Mucosa of descending colon (tissue), 3 donors: ENCODE measurements at places on chromosomes 3 and 15.

- no peak for DNase-seq
These were observed 8.1 kb upstream of the PRSS50 start for GRCh38 chr3:46725621-46726314.

GRCh38 chr15:101492766-101493692 is 3.5 kb upstream of the PCSK6 start:
- no peak for DNase-seq

- no peak for DNase-seq
These were observed 38.0 kb upstream of the XCR1 start for GRCh38 chr3:46065294-46065705.

GRCh38 chr3:72810063-72810462 is 38.2 kb downstream of the SHQ1 start:
- no peak for DNase-seq

- DNase-seq, result no peak
These were observed 137.9 kb downstream of the SSR3 start for GRCh38 chr3:156416846-156417558.

GRCh38 chr3:188292827-188293226 is 138.9 kb downstream of the LPP start:
- no peak for DNase-seq

DNA sequence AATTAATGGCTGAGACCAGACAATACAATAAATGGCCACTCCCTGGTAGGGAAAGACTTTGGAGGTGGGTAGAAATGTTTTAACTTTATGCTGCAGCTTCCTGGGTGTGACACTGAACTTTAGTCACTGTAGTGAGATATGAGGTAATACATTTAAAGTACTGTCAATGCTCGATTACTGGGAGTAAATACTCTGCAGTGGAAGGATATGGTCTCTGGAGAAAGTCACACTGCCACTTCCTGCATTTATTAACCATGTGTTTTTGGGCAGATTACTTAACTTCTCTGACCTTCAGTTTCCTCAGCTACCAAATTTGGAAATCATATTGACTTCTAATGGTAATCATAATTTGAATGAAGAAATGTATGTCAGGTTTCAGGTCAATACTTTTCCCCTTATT is 317.1 kb upstream of the TGFBR2 start:
- no peak for DNase-seq

DNA sequence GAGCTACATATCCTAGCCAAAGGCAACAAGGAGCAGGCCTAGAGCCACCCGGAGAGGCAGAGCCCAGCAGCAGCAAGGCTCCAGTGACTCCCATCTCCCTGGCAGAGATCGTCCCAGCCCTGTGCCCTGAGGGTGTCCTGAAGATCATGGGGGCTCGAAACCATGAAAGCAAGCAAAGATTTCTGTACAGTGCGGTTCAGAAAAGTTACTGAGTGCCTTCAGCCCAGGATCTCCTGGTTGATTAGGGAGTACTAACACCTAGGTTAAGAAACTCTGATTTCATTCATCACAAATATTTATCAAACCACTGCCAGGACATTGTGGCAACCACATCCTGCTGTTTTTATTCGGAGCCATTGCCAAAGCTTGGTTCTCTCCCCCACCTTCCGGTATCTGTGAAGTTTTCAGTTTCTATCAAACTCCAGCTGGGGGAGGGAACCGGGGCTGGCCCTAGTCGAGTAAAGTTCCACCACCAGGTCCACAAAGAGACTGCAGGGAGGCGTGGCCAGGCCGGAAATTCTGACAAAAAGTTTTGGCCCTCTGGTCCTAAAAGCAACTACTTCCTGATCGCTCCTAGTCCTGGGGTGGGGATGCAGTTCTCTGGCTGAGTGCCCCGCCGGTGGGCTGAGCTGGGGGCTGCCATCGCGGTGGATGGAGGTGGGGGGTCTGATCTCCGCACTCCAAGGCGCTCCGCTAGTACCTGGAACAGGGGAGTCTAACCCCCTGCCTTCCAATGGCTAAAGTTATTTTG is 1.2 kb downstream of the RAB43 start:
- DNase-seq, result peak; percentile 90

DNA sequence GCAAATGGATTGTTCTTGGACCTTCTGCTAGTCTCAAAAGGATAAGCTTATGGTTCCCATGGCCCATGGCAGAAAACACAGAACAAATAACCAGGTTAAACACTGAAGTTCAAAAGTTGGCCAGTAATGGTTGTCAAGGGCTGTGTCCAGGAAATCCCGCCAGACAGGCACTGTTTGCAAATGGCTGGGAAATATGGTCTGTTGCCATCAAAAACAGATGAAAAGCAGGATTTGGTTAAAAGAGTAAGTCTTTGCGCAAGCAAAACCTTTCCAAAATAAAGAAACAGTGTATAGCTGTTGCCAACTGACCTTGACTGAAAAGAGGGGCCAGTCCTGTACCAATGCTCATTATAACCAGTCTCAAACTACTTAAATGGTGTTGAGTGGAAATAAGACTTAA is 58.6 kb downstream of the WWTR1 start:
- no peak for DNase-seq

DNA sequence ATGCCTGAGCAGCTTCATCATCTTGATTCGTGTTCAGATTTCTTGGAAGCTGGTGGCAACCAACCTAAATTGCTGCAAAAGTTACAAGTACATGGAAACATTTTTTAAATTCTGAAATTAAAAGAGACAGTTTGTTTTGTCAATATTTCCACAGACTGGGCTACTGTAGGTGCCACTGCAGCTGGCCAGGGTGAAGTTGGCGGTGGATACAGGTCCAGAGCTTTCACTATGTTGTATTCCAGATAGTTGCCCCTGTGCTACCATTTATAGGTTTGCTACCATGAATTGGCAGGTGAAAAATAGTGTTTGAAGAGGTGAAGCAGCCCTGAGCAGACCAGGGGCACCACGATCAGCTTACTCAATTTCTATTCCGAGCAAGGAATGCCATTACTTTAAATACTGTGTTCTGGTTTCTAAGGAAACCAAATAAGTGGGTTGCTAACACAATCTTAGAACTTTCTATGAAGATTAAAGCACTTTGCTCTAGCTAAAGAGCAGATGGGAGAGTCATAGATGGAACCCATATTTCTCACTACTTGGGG is 21.2 kb upstream of the SHC4 start:
- no peak for DNase-seq

DNA sequence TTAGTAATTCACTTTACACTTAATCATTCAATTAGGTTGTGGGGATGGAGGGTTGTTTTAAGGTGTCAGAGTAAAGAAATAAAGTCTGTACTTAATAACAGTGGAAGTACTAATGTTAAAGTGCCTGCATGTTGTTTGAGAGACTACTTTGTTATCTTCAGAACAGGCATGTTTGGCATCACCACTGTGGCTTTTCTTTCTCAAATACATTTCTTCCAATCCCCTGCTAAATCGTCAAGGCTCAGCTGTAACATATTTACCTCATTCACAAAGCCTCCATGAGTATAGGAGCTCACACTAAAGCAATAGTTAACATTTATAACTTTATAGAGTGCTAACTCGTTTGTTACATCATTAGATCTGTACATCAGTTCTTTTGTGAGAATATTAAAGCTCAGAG is 2.6 kb downstream of the TIMMDC1 start:
- DNase-seq, result no peak

DNA sequence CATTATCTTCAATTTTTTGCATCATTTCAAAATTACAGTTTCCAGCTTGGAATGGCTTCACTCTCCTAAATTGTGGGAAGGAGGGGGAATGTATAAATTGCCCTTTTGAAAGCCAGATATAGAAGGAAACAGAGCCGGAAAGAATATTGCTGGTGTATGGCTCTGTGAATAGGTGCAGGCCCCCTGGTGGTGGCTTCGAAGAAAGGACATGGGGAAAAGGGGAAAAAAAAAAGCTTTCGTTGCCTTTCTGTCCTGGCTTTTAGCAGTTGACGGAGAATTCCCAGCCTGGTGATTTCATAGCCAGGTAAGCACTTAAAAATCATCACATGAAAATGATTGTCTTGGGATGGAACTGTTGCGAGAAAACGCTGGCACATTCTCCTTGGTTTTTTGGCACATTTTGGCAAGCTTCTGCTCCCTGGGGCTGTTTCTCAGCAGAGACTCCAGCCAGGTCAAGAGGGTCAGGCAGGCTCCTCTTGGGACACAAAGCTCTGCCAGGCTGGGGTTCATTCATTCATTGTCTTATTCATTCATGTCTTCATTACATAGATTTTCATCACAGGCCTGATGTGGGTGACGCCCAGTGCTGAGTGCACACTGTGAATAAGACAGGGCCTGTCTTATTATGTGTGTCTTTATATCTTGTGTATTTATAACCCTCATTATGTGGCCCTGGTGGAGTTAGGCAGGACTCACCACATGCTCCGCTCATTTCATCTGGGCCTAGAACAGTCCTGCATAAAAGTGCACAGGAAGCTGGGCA is 300.0 kb upstream of the TPM1 start:
- DNase-seq, result peak; percentile 53

- DNase-seq, result no peak
These were observed 491.8 kb downstream of the ZPLD1 start for GRCh38 chr3:102926618-102927017.

DNA sequence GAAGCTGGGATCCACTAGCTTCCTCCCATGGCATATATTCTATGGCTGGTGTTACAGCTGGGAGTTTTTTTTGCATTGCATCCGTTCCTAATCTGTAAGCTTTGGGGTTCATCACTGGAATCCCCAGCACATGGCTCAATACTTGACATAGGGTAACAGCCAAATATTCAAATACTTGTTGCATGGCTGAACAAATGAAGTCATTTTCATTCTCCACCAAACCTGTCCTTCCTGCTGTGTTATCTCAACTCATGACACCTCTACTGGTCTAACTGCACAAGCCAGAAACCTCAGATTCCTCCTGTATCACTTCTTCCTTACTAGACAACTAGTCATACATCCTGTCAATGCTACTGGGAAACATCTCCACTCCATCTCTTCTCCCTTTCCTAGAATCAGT is 43.4 kb downstream of the ST3GAL6 start:
- no peak for DNase-seq

- DNase-seq, result no peak
These were observed 278.0 kb upstream of the NECTIN3 start for GRCh38 chr3:110793611-110794010.

GRCh38 chr3:49566312-49566711 is 12.0 kb downstream of the BSN start:
- no peak for DNase-seq

DNA sequence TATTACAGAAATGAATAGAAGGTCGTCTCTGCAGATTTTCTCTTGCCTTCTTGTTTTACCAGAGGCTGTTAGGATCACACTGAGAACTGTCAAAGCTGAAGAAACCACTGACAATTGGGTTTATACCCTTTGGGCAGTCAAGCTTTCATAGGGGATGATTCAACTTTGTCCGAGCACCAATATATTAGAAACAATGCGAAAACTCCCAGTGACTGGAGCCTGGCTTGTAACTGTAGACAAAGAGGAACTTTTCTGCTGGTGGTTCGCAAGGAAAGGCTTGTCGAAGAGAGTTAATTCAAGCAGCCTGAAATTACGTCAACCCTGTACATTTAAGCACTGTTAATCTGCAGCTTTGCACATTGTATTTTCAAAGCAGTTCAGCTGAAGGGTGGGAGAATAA is 193.2 kb upstream of the ZNF385D start:
- no peak for DNase-seq

DNA sequence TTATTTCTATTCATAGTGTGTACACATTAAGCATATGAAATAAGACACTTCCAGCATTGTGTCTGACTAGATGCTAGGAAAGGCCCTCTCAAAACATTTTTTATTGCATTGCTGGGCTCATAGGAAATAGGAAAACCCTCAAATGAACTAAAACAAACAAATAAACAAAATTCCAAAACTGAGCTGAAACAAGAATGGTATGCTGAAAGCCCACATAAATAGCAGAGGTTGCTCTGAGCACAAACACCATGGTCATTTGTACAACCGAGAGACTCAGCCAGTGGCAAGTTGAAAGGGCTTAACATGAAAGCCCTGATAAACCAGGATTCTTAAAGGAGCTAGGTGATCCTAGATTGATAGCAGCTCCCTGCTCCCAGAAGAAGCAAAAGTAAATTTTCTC is 310.0 kb upstream of the WNT5A start:
- no peak for DNase-seq

- no peak for DNase-seq
These were observed 847.7 kb downstream of the ROBO2 start for GRCh38 chr3:77887611-77888010.

DNA sequence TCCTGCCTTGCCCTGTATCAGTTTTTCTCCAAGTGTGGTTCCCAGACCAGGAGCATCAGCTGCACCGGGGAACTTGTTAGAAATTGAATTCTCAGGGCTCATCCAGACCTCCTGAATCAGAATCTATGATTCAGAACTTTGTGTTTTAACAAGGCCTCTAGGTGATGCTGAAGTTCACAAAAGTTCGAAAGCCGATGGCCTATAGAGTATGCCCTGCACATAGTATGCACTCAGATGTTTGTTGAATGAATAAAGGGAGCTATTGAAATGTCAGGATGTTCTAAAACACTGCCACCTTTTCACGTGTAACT is 664 bp upstream of the LARP6 start:
- DNase-seq, result no peak

DNA sequence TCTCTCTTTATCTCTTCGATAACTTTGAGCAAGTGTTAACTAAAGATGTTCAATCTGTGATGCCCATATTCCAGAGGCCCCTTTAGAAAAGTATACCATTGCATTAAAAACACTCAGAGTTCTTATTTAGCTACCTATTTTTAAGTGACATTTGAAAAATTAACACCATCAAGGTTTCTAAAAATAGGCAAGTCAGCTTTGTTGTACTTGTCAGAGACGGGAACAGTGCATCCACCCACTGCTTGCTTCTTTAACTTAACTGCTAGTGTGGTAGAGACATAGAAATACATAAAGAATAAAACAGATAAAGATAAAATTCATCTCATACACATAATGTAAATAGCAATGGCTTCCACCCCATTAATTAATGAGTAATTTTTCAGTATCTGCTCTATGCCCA is 66.0 kb downstream of the IGSF11 start:
- DNase-seq, result no peak

DNA sequence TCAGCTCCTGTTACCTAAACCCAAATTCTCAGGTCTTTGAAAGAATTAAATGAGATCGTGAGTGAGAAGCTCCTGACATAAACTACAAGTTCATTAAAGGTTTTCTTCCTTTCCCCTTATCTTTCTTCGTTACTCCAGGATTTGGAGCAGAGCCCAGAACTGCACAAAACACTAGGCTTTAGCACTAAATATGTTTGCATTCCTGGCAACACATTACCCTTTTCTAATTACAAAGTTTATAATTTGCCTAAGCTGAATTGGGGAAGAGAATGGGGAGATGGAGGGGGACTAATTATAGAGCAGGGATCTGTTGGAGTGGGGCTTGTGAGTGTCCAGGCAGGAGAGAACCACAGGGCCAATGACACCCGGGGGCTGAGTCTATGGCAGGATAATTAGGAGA is 109.7 kb downstream of the SV2B start:
- DNase-seq, result no peak
